Activated T-cell treated with anti-CD3 and anti-CD28 coated beads for 1 hour (primary cell): ENCODE measurements at places on chromosomes 11 and 22.

- DNase-seq, result no peak
Measured at GRCh38 chr11:134863294-134863693, 451.3 kb upstream of the B3GAT1 start.

- DNase-seq, result no peak
Measured at GRCh38 chr11:112856591-112856990, 104.6 kb upstream of the NCAM1 start.

DNA sequence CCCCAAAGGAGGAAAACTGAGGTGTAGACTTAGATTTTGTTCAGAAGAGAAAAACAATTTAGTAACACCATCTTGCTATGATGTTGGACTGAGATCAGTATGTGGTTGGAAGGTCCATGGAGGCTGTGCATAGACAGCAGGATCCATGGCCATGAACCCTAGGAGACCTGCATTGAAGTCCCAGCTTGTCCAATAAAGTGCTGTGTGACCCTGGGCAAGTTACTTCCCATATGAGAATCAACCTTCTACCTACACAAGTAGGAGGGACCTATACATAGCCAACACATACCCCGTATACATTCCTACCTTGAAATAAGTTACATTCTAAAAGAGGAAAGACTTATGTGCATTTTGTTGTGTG lies 27.3 kb upstream of the ZNRF3 start:
- DNase-seq, result no peak

DNA sequence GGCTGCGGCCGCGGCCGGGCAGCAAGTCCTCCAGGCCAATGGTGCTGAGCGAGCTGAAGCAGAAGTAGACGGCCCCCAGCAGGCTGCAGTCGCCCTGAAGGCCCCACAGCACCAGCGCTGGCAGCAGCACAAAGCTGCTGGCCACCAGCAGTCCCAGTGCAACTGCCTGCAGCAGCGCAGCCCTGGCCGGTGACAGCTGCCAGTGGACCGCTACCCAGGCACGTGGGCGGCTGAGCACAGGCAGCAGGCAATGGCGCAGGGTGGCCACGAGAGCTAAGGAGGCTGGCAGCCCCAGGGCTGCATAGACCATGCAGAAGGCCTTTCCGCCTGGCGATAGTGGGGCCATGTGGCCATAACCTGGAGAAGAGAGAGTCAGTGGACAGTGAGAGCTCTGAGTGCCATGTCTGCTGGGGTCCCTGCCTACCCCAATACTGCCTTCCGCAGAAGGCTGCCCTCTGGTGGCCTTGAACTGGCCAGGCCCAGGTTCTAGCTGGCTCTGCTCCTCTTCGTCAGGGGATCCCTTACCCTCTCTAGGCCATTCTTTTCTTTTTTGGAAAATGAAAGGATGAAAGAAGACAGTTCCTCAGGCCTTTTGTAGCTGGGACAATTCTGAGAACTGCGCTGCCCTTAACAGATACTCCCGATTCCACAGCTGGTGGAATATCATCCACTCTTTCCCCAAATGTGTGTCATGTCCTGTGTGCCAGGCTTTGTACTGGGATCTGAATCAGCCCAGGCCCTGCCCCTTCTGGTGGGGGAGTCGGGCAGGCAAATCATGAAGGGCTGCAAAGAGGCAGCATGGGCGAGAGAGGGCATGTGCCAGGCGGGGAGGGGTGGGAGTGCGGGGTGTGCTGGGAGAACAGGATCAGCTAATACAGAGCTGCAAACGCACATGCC lies 1.8 kb downstream of the KCNK7 start:
- DNase-seq, result no peak

DNA sequence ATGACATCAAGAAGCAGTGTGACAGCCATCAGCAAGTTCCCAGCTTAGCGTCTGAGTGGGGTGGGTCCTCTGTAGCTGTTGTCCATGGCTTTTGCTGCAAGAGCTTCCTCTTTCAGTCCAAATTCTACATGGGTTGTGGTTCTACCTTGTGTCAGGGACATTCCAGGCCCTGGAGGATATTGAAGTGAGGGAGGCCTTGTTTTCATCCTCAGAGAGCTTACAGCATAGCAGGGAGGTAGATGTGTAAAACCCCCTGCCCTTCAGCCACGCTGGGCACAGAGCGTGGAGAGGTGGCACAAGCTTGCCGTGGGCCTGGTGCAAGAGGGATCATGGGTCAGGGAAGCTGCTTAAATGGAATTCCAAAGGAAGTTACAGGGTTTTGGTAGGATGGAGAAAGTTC lies 93.9 kb downstream of the GRIK4 start:
- no peak for DNase-seq

DNA sequence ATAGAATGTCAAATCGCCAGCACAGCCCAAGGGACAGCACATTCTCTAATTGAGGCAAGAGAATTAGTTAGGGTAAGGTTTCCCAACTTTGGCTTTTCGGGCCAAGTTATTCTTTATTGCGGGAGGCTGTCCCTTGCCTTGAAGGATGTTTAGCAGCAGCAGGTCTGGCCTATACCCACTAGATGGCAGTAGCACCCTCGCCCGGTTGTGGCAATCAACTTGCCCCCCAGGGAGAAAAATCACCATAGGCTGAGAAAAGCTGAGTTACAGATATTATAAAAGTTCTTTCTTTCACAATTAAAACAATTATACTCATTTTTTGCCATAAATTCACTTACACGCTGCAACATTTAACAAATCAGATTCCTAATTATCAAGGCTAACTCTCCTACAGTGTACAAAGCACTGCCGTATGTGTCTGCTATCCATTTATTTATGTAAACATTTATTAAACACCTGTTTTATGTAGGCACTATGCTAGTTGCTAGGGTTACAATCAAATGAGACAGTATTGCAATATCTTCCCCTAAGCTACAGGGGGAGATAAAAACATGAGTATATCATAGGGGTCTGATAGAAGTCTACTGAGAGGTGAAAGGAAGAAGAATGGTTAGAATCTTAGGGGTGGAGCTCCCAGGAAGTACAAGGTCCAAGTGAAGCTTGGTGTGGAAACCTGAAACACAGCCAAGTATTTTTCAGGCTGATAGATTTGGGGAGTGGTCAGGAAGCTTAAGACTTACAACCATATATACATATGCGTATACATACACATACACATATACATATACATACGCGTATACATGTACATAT lies 452.3 kb downstream of the RAB38 start:
- DNase-seq, result no peak

DNA sequence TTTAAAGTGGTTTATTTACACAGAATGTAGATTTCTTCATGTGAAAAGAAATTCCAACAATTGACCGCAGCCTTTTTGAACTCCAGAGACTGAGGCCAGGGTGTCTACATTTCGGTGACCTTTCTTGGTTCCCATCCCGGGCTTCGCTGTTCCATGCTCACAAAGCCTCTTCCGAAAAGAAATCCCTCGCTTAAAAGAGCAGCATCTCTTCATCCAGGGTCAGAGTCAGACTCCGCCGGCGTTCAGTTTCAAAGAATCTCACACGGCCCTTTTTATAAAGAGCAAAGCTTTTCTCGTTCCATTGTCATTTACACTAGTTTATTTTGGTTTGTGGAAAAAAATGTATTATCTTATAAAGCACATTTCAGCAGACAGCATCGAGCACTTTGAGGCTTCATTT lies 530.6 kb upstream of the B3GAT1 start:
- DNase-seq, result no peak

- DNase-seq, result no peak
Measured at GRCh38 chr11:36583667-36584066, 10.6 kb upstream of the IFTAP start.

DNA sequence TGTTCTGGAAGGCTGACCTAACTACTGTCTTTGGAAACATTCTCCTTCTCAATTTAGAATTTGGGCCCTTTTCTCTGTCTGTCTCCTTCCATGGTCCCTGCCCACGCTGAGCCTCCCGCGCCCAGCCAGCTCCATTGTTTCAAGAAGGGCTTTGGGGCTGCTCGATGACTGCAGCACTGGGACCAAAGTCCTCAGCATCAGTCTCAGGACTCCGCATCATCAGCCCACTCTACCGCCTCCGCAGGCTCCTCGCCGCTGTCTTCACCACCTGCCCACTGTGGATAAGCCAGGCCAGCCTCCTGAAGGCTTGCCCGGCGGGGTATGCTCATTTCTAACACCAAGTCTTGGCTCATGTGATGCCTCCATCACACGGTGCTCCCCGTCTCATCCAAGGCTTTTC lies 81.3 kb downstream of the ZBTB16 start:
- DNase-seq, result no peak

DNA sequence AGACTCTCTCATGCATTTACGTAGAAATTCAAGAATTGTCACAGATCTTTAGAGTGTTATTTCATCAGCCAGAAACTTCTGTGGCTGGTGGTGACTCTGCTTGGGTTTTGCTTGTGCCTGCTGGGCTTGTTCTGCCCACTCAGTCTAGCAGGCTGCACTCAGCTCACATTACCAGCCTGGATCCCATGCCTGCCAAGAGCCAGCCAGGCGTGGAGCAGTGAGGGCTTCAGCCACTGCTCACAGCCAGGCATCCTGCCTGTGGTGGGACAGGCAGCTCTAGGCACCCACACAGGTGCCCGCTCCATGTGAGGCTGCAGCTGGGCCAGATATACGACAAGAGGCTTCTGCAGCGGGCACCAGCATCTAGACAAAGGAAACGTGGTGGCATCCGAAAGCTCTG lies 1213.3 kb upstream of the RAG2 start:
- DNase-seq, result no peak

- no peak for DNase-seq
Measured at GRCh38 chr22:46732041-46732379, 6.0 kb downstream of the CERK start.

DNA sequence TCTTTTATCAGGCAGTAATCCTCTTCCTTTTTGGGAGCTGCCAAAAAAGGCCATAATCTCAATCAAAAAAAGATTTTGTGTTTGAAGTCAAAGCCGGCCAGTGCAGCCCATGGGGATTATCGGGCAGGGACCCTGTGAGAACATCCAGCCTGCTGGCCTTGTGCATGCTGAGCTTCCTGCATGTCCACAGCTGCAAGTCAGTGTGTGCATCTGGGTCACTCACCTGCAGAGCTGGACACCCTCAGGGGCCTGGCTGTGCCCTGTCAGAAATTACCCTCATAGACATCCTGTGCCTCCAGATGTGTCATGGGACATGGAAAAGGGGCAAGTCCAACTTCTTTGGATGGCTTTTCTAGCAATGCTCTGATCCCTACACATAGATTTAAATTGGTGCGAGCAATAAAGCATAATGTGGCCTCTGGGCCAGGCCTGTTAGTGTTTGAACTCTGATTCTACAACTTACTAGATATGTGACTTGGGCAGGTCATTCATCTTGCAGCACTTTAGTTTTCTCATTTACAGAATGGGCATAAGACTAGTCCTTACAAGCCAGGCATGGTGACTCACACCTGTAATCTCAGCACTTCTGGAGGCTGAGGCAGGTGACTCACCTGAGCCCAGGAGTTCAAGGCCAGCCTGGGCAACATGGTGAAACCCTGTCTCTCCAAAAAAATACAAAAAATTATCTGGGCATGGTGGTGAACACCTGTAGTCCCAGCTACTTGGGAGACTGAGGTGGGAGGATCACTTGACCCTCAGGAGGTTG lies 81.6 kb upstream of the LARGE1 start:
- DNase-seq, result no peak

GRCh38 chr11:43969543-43969942 lies 27.1 kb downstream of the C11orf96 start:
- no peak for DNase-seq

DNA sequence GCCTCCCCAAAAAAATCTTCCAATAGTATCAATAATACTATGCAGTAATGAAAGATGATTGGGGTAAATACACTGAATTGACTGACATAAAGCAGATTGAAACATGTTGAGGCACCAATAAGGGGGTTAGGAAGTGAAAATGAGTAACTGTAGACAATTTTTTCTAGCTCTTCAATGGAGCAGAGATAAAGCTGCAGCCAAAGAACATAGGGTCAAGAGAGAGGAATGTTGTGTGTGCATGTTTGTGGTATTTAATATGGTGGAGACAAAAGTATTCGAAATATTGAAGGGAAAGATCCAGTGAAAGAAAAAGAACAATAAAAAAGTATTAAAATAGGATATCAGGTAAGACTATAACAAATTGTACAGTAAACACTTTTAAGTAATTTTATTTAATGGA lies 450.0 kb upstream of the CCDC179 start:
- DNase-seq, result no peak

GRCh38 chr22:23073526-23074229 lies 3.4 kb downstream of the GNAZ start:
- no peak for DNase-seq

DNA sequence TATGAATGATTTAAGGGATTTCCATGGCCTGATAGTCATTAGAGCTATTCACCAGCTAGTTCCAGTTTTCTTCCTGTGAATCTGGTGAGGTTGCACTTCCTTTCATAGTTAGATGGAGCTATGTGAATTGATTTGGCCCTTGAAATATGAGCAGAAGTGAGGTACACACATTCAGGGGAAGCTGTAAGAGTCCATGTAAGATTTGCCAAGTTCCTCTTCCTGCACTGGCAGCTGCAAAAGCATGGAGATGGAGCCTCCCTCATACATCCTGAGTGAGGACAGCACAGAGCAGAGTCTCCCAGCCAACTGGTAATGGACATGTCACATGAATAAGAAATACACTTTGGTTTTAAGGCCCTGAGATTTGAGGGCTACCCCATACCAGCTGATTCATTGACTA lies 111.7 kb downstream of the CD44 start:
- DNase-seq, result no peak

GRCh38 chr11:65471447-65471891 lies 27.4 kb upstream of the MALAT1 start:
- no peak for DNase-seq

DNA sequence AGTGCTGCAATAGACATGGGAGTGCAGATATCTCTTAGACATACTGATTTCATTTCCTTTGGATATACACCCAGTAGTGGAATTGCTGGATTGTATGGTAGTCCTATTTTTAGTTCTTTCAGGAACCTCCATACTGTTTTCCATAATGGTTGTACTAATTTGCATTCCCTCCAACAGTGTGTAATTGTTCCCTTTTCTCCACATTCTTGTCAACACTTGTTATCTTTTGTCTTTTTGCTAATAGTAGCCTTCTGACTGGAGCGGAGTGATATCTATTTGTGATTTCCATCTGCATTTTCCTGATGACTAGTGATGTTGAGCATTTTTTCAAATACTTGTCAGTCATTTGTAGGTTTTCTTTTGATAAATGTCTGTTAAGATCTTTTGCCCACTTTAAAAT lies 128.9 kb downstream of the CTNND1 start:
- no peak for DNase-seq

- DNase-seq, result no peak
Measured at GRCh38 chr11:76750067-76750466, 33.1 kb upstream of the TSKU start.

- no peak for DNase-seq
Measured at GRCh38 chr22:23818541-23818940, 20.3 kb downstream of the DERL3 start.

GRCh38 chr11:115169251-115169650 lies 335.0 kb downstream of the CADM1 start:
- no peak for DNase-seq

DNA sequence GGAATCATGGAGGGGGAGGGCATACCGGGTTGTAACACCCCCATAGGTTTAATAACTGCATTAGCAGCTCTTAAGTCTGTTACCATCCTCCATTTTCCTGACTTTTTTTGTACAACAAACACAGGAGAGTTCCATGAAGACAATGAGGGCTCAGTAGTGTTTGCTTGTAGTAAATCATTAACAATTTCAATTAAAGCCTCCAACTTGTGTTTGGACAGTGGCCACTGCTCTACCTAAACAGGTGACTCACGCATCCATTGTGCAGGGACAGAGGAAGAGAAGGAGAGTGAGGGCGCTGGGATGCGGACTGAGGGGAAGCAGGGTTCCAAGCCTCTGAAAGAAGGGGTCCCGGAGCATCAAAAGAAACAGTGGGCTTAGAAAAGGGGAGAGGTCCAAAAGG lies 21.3 kb upstream of the MTNR1B start:
- DNase-seq, result no peak
